ENCODE measurements at places on chromosomes 13 and 19.

GRCh38 chr13:105587786-105588185 lies 947.7 kb downstream of the EFNB2 start:
- DNase-seq: no peak

DNA sequence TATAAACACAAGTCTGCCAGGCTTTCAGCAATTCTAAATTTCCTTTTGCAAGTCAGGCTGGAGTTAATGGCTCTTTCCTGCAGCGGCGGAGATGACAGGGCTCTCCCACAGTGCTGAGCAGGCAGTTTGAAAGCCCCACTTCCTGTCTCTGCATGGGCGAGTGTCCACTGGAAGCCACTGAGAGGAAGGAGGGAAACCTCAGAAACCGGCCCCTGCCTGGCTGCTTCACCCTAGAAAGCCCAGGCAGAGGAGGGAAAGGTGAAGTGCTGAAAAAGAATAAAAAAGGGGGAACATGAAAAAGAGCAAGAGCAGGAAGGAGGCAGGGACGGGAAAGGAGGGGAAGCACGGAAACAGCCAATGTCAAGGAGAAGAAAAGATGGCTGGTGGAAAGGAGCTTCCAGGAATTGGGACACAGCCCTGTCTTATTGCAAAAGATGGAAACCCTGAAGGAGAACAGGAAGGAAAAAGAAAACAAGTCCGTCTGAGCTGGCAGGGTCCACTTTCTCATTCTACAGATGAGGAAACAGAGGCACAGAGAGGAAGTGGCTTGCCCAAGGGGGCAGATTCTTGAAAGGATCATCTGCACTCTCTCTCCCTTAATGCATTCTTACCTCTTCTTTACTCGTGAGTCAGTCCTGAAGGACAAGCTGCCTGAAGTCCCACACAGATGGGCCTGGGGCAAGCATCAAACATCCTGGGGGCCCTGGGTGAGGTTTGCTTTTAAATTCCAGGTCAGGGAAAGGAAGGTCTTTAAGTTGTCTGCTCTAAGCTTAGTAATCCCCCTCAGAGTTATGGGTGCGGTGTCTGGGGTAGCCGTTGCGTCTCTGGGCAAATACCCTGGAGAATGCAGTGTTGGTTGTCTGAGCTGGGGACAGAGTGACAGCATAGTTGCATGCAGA lies 38.8 kb upstream of the ALOX5AP start:
- DNase-seq: no peak

GRCh38 chr13:51262501-51263211 lies 40.5 kb downstream of the FAM124A start:
- DNase-seq: peak; percentile 20

GRCh38 chr19:47019431-47020041 lies at the start of gene NPAS1:
TSS of gene NPAS1 (plus strand) at chr19:47019837. CDS start at chr19:47021048, 1,211 bp downstream.
- DNase-seq: peak; percentile 77

GRCh38 chr19:39677961-39678889 lies 22.5 kb downstream of the LGALS16 start:
- DNase-seq: no peak

DNA sequence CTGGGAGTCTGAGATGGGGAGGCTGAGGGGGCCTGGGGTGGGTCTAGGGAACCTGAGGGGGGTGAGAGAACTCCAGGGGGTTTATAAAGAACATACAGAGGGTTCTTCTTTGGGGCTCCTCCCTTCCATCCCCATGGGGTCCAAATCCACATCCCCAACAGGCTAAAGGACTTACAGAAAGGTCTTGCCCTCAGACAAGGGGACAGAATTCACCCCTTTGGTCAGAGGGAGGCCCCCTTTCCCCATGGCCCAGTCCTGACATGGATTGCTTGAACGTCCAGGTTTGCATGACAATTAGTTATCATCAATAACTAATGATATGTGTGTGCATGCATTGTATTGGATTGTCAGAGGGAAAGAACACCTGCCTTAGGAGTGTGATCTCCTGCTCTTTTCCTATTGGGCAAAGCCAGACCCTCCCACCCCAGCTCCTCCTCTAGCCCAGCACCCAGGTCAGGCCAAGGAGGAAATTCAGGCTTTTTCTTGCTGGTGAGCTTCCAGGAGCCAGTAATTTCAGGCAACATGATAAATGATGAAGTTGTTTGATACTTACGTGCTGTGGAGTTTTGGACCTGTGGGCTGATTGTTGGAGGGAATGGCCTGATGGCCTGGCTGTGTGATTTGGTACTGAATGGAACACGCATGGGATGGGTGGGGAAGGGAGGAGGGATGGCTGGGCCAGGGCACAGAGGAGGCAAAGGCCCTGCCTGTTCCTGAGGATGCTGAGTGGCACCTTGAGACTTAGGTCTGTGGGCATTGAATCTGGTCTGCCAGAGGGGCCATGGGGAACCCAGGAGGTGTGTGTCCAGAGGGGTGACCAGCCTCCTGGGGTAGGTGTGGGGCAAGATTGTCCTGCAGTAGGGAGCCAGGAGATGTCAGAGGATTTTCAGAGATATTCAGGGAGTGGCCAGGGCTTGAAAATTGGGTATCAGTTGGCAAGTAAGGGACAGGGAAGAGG lies 1.1 kb downstream of the KLHL26 start:
- DNase-seq: no peak

DNA sequence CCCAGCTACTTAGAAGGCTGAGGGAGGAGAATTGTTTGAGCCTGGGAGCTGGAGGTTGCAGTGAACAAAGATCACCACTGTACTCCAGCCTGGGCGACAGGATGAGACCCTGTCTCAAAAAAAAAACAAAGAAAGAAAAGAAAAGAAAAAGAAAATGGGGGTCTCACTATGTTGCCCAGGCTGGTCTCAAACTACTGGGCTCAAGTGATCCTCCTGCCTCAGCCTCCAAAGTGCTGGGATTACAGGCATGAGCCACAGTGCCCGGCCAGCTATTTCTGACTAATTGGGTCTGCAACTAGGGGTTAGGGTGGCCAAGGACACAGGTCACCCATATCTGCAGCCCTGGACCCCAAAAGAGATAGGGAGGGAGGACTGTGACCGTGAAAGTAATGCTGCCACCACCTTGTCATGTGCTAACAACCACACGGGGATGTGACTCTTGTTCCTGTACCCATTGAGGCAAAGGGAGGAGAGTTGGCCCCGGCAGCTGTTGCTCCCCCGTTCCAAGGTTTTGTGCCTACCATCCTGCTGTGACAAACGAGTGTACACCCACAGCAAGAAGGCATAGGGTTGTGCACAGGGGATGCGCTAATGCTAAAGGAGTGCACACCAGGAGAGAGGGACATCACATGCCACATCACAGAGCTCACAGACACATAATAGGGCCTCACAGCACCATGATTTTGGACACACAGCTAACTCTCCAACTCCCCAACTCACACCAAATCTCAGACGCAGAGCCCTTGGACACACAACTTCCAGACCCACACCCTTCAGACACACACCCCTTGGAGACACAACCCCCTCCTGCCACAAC lies 619 bp downstream of the MEF2B start:
- no peak for DNase-seq

DNA sequence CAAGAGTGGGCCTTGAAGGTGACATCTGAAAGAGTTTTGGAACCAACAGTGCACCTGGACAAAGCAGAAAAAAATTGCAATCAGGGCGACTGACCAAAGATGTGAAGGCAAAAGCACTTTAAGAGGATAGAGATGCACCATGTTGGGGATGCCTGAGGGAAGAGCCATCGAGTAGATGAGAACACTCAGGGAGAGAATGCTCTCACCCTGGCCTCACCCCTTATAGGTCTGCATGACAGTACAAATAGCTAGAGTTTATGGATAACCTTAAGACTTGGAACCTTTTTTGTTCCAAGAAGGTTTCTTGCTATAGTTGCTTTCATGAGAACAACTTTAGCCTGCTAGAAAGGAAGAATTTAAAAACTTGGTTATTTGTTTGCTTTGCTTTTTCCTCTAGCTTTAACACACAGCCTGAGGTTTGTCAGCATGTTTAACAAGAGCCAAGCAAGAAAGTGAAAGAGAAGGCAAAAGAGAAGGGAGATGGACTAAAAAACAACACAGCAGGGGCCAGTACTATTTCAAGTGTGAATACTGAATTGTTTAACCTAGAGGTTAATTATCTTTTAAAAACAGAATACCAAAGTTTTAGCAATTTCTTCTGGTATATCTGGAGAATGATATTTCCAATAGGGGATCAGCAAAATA lies 418.9 kb downstream of the DIAPH3 start:
- no peak for DNase-seq

DNA sequence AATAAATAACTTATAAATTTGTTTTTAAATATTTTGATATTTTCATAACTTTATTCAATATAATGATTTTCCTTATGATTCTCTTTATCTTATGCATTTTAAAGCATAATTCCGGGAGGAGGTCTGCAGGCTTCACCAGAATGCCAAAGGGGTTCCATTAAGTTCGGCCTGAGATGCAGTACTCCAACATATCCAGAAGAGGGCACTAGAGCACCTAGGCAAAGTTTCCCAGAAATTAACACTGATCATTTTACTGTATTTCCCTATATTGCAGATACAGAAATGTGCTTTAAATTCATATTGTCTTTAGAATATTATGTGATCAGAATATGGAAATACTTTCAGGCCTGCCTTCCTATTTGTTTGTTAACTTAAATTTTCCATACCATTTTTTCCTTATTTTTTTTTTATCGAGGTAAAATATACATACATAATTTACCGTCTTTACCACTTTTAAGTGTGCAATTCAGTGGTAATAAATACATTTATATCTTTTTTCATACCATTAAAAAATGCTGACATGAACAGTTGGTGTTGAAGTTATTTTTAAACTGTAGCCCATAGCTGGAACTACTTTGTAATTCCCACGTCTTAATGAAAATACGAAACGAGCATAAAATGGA lies 58.9 kb upstream of the TM9SF2 start:
- peak; percentile 50 for DNase-seq

GRCh38 chr19:30064771-30065494 lies 122.9 kb downstream of the URI1 start:
- no peak for DNase-seq

GRCh38 chr13:20702915-20703779 lies at the start of gene IL17D:
TSS of gene IL17D (plus strand) at chr13:20703699. CDS start at chr13:20704002, 303 bp downstream.
- DNase-seq: peak; percentile 15

- DNase-seq: no peak
Measured at GRCh38 chr19:41844601-41845000, at the start of gene LYPD4. TSS of gene LYPD4 (minus strand) at chr19:41844683. CDS start at chr19:41839285, 5,398 bp downstream.

DNA sequence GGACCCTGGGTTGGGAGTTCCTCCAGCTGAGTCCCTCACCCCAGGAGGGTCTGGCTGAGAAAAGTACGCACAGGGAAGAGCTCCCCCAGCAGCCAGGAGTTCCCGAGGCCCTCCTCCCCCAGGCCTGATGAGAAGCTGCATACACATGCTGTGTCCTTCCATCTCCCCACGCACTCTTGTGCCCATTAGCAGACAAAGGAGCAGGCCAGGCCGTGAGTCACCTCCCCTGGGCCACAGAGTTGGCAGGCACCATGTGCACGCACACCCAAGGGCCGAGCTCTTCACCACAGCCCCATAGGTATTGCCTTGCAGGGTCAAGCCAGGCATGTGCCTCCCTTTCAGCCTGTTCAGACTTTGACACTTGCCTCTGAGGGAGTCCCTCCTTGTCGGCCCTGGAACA lies 17.5 kb downstream of the MAU2 start:
- DNase-seq: no peak

DNA sequence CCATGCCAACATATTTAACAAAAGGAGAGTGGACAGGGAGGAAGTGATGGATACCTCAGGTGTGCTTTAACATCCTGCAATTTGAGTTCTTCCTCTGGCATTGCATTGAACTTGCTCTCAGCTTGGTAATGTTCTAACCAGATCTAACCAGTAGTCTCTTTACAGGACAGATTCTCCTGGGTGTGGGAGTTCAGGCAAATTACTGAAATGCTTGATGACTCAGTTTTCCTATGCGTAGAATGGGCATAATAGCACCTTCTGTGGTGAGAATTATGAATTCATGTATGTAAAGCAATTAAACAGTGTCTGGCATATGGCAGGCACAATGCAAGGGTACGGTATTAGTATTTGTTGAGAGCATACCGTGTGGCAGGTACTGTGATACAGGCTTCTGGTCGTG lies 3.6 kb downstream of the AKAP11 start:
- DNase-seq: no peak
